ENCODE measurements at places on chromosomes 4 and X.

- no peak for DNase-seq
These were observed 50.6 kb upstream of the EDA start for GRCh38 chrX:69565247-69565815.

- DNase-seq = no peak
These were observed 25.6 kb upstream of the FHDC1 start for GRCh38 chr4:152910521-152910920.

DNA sequence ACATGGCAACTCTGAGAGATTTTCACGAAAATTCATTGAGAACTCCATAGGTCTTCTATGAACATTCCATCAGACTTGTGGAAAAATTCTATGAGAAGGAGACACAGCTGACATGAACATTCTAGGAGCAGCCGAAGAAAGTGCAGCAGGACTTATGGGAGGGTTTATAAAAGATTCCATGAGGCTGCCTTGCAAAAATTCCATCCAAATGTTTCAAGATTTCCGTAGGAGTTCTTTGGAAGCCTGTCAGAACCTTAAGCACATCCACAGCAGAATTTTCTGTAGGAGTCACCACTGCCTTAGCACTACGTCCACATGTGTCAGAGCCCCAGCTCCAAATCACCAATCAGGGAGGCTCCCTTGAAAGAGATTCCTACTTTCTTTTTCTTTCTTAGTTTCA lies 67.0 kb upstream of the MSX1 start:
- DNase-seq = no peak

DNA sequence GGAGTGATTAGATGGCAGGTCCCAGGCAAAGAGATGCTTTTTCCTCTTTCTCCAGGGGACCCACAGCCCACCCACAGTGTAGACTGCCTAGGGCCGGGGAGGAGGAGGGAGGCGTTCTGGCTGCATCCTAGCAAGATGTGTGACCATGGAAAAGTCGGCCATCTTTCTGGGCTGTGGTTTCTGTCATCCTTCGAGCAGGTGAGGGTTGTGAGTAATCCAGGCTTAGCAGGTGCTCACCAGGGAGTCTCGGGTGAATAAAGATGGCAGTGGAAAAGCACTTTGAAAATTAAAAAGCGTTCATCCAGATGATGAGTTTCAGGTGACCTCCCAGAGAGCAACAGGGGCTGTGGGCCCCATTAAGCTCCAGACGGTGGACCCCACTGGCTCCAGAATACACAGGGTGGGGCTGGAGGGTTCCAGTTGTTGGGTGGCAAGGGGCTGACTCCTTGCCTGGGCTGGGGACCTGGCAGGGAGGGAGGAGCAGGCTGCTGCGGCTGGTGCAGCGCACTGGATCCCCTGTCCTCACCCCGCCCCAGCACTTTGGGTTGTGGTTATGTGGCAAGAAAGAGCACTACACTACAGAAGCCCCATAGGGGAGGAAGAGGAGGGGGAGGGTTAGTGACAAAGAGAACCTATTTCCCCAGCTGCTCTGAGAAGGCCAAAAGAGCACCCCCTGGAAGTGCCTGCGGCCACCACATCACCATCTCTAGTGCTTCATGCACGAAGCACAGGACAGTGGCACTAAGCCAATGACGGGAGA lies 23.7 kb downstream of the ELF4 start:
- DNase-seq = no peak

DNA sequence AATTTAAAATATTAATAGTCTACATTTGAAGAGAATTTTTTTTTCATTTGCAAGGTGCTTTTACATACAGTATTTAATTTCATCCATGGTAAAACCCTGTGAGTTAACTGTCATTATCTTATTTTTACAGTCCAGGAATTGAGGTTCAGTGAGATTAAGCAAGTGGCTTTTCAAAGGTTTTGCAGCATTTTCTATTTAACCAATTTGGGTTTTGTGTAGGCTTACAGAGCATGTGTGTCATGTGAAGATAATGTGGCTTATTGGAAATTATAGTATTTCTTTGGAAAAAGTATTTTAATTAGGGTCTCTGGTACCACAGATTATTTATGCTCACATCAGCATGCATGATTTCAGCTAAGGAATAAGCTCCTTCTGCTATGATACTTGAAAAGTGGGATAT lies 4.5 kb downstream of the XK start:
- DNase-seq = no peak

DNA sequence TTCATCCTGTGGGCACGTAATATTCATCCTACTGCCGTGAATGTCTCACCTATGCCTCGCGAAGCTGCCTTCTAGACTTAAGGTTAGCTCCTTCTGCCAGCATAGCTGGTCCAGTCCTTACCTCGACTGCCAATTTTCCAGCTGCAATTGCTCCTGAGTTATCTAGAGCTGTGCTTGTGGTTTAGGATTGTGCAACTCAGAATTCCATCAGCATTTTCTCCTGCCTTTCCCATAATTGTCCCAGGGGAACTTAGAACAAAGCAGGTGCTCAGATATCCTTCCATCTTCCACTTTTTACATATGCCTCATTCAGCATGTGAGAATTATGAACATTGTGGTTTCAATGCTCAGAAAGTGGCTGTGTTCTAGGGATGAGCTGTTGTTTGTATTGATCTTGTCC lies 131.4 kb upstream of the ADGRL3 start:
- DNase-seq = no peak

GRCh38 chrX:39757971-39758370 lies 339.8 kb downstream of the BCOR start:
- DNase-seq = no peak

- DNase-seq = no peak
These were observed 206.6 kb upstream of the HS3ST1 start for GRCh38 chr4:11635342-11635741.

- no peak for DNase-seq
These were observed 96.0 kb downstream of the ADGRL3 start for GRCh38 chr4:61296144-61296543.

DNA sequence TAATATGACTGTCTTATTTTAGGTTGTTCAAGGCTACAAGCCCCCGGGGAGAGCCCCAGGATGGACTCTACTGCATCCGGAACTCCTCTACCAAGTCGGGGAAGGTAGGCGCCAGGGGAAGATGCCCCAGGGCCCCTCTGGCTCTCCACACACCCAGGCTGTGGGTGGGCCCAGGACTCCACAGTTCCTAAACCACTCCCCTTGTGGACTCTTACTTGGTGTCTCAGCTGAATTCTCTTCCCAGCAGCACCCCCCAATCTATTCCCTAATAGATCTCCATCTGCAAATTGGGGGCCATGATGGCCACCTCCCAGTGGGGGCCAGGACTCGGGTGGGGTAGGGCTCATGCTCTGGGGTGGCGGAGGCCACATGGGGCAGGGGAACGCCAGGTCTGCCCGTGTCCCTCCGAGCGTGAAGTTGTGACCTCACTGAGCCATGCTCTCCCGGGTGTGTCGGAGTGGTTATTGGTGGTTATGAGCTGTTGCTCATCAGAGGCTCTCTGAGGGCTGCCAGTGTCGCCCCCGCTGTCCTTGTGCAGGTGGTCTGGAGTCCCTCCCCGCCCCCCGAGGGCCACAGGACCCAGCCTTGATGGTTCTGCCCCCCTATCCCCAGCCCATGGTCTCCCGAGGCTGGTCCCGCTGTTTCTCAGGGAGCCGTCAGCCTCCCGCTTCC lies 11.2 kb upstream of the ADD1 start:
- DNase-seq = no peak

- no peak for DNase-seq
These were observed 46.9 kb downstream of the ANTXR2 start for GRCh38 chr4:80026100-80026499.

- DNase-seq = no peak
These were observed 64.8 kb downstream of the KIF4A start for GRCh38 chrX:70354716-70355115.

GRCh38 chr4:11618666-11619282 lies 190.1 kb upstream of the HS3ST1 start:
- no peak for DNase-seq

GRCh38 chr4:44313702-44314101 lies 134.9 kb downstream of the KCTD8 start:
- no peak for DNase-seq

DNA sequence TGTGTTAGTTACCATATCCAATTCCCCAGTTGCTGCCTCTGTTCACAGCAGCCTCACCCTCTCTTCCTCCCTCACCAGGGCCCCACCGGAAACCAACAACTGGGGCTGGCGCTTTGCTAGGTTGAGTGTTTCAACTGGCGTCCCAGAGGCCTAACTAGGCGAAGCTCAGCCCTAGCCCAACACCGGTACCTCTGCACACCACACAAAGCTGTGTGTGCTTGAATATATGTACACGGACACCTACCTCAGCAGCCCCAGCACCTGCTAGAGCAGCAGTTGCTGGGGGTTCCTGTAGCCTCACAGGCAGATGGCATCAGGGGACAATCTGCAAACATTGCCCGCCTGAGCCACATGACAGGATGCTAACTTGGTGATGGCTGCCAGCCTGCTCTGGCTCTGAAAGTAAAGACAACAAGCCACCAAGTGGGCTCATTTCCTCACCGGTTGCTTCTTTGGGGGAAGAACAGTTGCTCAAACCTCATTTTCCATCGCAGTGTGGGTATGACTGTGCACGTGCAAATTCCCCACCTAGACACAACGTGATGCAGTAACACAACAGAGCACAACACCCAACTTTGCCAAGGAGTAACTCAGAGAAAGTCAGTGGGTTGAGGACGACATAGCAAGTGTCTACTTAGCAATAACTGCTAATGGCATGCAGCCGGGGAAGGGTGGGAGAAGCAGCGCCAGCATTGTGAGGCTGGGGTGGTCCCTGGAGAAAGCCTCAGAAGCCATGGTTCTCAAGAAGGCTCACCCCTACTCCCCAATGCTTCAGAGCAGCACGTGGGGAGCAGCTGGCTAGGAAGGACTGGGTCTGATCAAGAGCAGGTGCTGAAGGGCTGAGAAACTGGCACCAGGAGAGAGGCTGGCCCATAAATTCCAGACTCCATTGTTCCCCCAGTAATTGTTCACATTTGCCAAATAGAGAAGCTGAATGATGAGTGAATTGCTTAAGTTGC lies 139.5 kb downstream of the SH3KBP1 start:
- no peak for DNase-seq

DNA sequence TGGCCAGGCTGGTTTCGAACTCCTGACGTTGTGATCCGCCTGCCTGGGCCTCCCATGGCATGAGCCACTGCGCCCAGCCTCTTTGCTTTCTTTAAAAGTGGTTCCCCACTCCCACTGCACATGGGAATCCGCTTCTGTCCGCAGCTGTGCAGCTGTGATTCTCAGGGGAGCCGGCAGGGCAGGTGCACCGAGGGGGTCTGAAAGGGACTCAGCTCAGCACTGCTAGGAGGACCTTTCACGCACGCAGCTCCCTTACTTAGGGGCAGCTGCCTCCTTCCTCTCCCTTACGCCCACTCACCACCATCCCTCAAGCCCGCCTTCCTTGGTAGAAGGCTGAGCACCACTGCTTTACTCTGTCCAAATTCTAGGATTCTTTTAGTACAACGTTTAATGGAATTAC lies 40.4 kb upstream of the CYP4V2 start:
- DNase-seq = no peak

DNA sequence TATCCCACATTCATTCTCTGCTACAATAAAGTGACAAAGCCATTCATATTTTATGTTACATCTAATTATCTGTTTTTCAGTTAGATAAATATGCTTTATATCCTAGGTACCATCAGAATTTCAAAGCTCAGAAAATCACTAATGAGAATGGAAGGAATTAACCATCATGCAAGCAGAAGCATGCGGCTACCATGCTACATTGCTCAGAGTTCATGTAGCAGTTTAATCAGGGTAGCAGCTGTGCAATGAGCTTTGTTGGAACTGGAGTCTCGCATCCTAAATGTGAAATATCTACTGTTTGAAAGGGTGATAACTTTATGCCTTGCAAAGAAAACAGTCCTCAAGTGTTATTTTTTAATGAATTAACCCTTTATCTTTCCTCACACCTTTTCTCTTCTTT lies 77.5 kb downstream of the SNCA start:
- DNase-seq = no peak
